Urinary bladder (tissue), 4 donors: ENCODE measurements at places on chromosomes 4 and X. TPM values are rescaled to one million over a fixed set of nuclear protein-coding genes. Genes with fewer than 3 reads are reported as not detected.

- no peak for DNase-seq
Measured at GRCh38 chrX:13085526-13085925, 41.1 kb upstream of the FAM9C start.

GRCh38 chrX:45164995-45165394, 35.7 kb downstream of the DIPK2B start:
- no peak for DNase-seq

- DNase-seq: no peak
Measured at GRCh38 chr4:94939791-94940519, 182.2 kb downstream of the BMPR1B start.

DNA sequence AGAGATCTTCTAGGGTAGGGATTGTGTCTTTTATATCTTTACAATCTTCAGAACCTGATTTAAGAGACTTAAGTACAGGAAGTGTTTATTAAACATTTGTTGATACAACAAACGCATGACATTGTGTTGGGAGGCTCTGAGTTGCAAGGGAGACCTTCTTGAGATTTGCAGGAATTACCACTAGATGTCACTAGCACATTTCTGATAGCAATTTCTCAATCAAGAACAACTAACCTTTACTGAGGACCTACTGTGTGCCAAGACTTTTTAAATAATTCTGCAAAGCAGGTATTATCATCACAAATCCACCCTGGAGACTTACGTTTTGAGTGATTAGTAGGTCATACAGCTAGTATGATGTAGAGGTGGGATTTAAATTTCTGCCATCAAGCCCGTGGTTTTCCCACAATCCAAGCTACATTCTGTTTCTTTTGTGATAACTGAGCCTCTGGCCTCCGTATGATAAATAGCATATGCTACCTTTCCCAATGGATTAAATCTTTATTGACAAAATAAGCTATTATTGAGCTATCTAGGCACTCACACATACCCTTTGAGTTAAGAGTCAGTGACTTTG, 986.0 kb downstream of the CCSER1 start:
- no peak for DNase-seq

ETDA gene
- total RNA-seq: not detected

DNA sequence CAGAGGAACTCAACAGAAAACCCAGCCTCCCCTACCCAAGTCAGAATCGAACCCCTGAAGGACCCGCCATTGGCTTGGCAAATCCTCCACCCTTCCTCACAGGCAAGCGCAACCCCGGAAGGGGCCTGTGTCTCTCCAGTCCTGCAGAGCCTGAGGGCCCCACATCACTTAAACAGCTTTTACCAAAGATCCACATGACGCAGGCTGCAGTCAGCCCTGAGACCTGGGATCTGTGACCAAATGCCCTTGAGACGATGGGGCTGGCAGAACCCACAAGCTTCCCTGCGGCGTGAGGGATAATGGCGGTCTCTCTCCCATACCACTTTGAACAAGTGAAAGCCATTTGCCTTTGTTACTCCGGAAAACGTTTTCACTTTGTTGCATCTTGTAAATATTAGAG, 54.9 kb downstream of the ACOX3 start:
- no peak for DNase-seq

DNA sequence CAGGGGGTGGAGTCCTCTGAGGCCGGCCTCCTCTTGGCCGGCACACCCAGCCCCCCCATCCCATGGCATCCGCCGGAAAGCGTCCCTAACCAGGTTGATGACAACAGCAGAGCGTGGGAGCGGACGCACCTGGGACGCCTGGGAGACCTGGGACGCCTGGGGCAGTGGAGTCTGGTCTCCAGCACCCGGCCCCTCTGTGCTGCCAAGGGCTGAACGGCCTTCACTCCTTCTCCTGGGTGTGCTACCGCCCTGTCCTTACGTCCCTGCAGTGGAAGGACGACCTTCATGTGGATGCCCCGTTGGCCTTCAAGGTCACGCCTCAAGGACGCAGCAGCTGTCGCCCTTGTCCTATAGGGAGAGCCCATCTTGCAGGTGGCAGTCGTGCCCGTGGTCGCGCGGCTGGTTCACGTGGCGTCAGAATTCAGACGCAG, 26.9 kb downstream of the NKX1-1 start:
- DNase-seq: no peak

- no peak for DNase-seq
Measured at GRCh38 chrX:85930099-85930498, 117.3 kb downstream of the CHM start.

DNA sequence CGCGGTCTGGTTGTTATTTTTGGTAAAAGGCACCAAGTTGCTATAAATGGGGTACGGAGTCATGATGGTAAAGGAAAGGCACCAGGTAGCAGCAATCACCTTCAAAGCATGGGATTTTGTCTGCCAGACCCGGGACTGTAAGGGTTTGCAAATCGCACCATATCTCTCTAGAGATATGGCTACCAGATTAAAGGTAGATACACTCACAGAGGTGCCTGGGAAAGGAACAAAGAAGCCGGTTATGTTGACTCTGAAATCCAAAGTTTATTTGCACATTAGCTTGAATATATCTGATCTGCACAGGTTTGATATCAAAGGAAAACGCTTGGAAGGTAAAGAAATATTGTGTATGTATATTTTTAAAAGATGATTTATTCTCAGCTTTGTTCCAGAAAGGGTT, 4.6 kb downstream of the CCKAR start:
- DNase-seq: no peak

- DNase-seq: no peak
Measured at GRCh38 chrX:85851418-85851817, 195.9 kb downstream of the CHM start.

GRCh38 chrX:140091125-140091886, 126.0 kb upstream of the CXorf66 start:
- no peak for DNase-seq

- DNase-seq: no peak
Measured at GRCh38 chr4:145933134-145933533, 5.5 kb downstream of the ZNF827 start.

MMAA gene
- 5.8 TPM for total RNA-seq

- DNase-seq: no peak
Measured at GRCh38 chr4:179981161-179981560, 2262.0 kb upstream of the TENM3 start.

DNA sequence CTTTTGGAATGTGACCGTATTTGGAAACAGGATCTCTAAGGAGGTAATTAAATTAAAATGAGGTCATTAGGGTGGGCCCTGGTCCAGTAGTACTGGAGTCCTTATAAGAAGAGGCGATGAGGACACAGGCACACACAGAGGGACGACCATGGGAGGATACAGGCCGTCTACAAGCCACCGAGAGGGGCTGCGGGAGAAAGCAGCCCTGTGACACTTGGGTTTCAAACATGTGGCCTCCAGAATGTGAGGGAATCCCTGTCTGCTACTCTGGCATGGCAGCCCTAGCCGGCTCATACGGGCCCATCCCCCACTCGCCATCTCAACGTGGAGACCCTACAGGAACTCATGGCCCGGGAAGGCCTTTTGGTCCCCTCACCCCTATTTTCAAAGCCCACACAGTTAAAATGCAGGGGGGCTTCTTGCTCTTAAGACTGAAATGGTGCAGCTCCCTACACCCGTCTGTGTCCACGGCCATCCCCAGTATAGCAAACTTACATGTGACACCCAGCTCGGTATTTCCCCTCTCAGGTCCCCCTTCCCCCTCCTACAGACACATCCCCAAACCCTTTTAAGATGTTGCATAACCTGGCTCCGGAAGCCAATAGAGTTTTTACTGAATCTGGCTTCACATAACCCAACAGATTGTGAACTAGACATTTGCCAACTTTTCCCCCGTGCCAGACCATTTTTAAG, 124.1 kb upstream of the TBL1X start:
- DNase-seq: no peak

GRCh38 chr4:37757121-37757520, 69.4 kb upstream of the PGM2 start:
- DNase-seq: no peak

DNA sequence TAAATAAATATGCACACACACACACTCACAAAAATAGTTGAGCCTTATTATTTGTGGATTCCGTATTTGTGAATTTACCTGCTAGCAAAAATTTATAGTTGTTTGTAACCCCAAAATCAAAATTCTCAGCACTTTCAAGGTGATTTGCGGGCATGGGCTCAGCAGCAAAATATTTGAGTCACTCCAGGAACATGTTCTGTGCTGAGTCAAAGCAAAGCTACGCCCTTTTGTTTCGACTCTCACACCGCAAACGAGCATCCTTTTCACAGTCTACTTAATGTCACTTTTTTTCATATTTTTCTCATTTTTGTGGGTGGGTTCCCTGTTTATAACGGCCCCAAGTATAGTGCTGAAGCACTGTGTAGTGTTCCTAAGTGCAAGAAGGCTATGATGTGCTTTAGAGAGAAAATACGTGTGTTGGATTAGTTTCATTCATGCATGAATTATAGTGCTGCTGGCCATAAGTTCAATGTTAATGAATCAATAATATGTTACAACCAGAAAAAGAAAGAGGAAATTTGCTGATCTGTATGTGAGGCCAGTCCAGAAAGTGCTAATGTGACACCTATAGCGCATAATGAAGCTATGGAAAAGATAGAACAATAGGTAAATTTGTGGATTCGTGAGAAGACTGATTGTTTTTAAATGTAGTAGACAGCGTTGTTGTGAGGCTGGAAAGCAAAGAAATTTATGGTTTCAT, 723.2 kb upstream of the AGA start:
- DNase-seq: no peak

GRCh38 chrX:109826954-109827708, 94.1 kb upstream of the ACSL4 start:
- DNase-seq: no peak

TCEAL8 gene
- 202 TPM for total RNA-seq

DNA sequence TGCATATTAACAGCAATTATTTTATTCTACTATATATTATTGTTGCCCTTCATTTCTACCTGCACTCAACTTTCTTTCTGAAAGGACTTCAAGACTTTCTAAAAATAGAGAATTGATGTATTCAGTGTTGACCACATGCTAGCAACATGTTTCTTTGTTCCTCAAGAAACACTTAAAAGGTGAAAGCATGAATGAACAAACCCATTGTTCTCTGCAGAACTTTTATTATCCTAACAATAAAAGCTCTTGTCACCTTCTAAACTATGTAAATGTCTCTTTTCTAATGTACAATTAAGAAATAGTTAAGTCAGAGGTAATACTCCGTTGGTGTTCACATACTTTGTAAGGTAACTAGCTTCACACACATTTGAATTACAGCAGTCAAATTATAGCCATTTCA, 638.7 kb downstream of the FSTL5 start:
- no peak for DNase-seq

DNA sequence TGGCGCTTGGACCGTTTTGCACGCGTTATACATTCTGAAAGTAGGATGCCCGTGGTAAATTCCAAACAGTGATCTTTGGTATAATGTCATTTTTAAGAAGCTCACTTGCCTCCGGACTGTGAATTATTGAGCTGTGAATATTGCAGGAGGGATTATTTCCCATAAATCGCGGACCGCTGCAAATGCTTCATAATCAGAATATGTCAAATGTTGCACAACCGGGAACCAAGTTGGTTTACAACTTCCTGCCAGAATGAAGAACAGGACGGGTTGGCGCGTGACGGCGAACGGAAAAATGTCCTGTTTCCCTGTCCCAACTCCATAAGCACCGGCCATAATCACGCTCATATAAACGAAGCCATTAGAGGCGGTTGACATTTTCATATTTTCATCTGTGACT, 67.6 kb downstream of the SHOX start:
- no peak for DNase-seq

HELQ gene
- total RNA-seq: 22.5 TPM

- DNase-seq: no peak
Measured at GRCh38 chrX:149638860-149639259, 7.3 kb upstream of the TMEM185A start.

MAGEA8 gene
- total RNA-seq: not detected
